ENCODE measurements at places on chromosomes 12 and 14.

- no peak for DNase-seq
These were observed 32.7 kb upstream of the SMUG1 start for GRCh38 chr12:54221402-54221984.

- no peak for DNase-seq
These were observed 1006.7 kb downstream of the DIO2 start for GRCh38 chr14:79204591-79204990.

DNA sequence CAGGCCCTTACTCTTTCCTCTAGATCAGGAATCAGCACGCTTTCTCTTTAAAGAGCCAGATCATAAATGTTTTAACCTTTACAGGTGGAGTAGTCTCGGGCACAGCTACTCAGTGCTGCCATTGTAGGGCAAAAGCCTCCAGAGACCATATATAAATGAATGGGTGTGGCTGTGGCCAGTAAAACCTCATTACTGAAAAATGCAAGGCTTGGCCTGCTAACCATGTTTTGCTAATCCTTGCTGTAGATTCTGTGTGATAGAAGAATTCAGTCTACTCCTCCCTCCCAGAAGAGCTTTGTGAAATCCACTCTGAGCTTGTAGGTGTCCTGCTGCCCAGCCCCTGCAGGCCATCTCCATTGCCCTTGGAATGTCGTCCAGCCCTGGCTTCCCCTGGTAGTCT, 58.1 kb downstream of the HSP90AA1 start:
- no peak for DNase-seq

GRCh38 chr12:79455286-79455685, 235.5 kb downstream of the PAWR start:
- DNase-seq: no peak

GRCh38 chr14:52182853-52183252, 84.6 kb upstream of the PTGDR start:
- no peak for DNase-seq

GRCh38 chr12:41769810-41770209, 374.9 kb downstream of the GXYLT1 start:
- no peak for DNase-seq

DNA sequence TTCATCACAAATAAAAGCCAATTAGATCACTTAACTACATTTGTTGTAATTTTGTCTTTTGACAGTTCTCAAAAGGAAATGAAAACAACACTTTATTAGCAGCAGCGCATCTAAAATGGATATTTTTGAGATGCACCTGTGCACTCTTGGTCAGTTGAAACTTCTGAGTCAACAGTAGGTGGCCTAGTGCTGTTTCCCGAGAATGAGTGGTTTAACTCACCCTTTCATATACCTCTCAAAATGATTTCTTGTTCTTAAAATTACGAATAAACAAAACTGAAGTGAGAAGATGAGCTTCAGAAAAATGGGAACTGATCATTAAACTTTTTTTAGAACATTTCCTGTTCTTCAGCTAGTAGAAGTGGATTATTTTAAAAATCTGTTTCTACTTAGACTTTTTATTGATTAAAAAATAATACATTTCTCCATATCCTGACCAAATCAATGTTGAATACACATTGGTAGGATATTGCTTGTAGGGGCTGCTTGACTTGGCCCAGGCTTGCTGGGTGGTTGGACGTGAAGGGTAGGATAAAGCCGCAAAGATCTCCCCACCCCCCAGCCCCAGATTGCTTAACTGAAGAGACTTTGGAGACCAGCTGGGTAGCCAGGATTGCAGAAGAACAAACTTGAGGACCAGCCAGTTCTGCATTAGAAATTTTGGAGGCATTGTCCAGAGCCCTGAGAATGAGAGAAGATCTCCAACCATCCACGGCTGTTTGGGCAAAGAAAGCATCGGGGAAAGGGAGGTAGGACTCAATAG, 22.3 kb upstream of the STK38L start:
- DNase-seq: no peak

- no peak for DNase-seq
These were observed 18.3 kb downstream of the PLEKHG7 start for GRCh38 chr12:92721130-92721529.

DNA sequence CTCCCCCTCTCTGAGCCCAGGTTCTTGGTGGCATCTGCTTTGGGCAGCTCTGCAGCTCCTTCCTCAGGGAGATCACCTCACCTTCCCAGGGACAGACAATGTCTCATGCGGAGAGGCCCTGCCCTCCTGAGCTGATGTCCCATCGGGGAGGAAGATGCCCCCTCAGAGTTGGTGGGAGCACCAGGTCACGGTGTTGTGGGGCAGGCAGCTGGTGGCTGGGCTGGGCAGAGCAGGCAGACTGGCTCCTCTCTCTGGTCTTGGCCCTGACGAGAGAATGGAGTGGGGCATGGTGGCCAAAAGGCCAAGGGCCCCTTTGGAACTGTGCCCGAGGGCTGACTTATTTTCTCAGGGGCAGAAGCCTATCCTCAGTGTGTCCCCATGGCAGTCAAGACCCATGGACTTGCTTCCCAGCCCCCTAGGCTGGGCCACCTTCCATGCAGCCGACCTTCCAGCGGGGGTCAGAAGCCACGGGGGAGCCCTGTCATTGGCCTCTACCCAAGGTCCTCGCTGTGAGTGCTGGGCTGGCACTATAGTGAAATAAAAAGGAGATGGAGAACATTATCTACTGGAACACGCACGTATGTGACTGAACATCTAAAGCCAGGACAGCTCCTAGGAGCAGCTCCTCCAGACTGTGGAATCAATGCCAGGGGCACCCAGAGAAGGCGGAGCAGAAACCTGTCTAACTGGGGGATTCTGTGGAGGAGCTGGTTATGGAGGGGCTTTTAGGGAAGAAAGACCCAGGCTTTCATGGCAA, 21.9 kb downstream of the PPP2R5C start:
- DNase-seq: no peak

GRCh38 chr14:95245334-95245733, 74.4 kb downstream of the CLMN start:
- no peak for DNase-seq

GRCh38 chr12:132419631-132420246, 70.2 kb upstream of the FBRSL1 start:
- no peak for DNase-seq

DNA sequence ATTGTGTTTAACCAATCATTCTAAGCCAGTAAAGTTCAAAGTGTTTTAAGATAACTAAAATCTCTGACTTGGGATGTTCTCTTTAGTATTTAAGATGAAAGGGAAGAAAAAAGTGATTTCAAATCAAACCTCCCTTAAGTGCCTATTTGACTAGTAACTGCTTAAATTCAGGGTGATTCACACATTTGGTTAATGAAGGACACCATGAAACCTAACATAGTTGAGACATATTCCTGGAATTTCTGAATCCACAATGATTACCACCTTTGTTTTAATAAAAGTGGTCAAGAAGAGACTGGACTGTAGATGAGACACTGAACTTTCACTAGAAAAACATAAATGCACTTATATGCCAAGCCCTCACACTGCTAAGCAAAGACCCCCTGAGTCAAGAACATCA, 138.7 kb downstream of the MED13L start:
- DNase-seq: no peak

DNA sequence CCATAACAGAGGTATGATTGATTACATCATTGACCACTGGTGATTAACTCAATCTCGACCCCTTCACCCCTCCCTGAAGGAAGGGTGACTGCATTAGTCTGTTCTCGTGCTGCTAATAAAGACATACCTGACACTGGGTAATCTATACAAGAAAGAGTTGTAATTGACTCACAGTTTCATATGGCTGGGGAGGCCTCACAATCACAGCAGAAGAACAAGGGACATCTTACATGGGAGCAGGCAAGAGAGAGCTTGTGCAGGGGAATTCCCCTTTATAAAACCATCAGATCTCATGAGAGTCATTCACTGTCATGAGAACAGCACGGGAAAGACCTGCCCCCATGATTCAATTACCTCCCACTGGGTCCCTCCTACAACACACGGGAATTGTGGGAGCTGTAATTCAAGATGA, 55.9 kb upstream of the TMCC3 start:
- DNase-seq: no peak

GRCh38 chr14:45651890-45652289, 398.9 kb upstream of the MIS18BP1 start:
- no peak for DNase-seq

GRCh38 chr12:116443821-116444589, 115.2 kb upstream of the MAP1LC3B2 start:
- DNase-seq: no peak

DNA sequence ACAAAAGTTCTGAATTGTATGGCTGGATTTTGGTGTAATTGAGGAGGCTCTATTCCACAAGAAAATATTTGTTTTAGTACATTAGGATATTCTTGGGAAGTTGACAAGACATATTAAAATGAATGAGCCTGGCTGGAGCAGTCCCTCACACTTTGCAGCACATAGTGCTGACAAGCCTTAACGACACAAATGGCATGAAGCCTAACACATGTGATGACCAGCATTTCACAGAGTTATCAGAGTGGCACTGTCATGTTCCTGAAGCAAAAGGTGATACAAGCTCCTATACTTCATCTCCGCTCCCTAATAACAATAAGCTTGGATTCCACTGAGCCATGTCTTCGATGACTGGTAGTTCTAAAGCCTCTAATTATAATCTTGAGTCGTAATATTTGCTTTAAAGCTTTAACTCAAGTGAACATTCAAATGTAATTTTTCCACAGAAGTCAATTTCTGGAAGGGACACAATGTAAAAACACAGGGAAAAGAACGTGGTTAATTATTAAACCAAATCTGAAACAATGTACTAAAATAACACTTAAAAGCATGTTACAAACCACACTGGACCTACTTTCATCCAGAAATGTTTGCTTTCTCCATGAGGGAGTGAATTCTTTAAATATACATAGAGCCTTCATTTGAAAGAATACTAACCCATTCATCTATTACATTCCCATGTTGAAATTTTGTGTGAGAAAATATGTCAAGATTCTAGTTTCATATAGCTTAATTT, 49.6 kb downstream of the GRIP1 start:
- no peak for DNase-seq

GRCh38 chr12:122076743-122077495, 1.6 kb upstream of the MLXIP start:
- DNase-seq: no peak

DNA sequence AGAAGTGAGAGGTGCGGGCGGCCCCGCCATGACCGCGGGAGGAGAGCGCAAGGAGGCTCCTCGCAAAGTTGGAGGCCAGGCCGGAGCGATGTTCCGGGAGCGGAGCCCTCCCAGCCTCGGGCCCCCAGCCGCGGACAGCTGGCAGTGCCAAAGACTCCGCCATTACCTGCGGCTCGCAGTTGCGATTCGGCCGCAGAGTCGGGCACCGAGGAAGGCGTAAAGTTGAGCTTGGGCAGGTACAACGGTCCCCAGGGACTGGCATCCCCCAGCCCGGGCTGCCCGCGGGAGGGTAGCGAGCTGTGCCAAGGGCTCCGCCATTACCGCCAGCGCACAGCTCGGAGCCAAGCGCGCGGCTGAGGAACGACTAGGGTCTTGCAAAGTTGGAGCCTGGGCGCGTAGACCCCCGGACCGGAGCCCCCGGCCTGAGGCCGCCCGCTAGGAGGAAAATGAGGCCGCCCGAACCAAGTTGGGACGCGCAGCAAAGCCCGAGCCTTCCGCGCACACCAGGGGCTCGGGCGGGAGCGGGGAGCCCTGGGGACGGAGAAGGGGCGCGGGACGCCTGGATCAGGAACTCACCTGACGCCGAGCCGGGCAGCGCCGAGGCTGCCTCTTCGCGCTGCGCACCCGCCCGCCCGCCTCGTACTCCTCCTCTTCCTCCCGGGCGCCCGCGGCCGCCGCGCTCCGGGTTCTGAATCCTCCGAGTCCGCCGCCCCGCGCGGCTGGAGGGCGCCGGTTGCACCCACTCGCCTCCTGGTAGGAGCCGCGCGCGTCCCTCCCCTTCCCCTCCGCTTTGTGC, 677 bp downstream of the NOS1 start:
- DNase-seq: no peak

- no peak for DNase-seq
These were observed 38.7 kb downstream of the FAR2 start for GRCh38 chr12:29187756-29188155.

- no peak for DNase-seq
These were observed 396.7 kb upstream of the OR4E1 start for GRCh38 chr14:22070119-22070982.

DNA sequence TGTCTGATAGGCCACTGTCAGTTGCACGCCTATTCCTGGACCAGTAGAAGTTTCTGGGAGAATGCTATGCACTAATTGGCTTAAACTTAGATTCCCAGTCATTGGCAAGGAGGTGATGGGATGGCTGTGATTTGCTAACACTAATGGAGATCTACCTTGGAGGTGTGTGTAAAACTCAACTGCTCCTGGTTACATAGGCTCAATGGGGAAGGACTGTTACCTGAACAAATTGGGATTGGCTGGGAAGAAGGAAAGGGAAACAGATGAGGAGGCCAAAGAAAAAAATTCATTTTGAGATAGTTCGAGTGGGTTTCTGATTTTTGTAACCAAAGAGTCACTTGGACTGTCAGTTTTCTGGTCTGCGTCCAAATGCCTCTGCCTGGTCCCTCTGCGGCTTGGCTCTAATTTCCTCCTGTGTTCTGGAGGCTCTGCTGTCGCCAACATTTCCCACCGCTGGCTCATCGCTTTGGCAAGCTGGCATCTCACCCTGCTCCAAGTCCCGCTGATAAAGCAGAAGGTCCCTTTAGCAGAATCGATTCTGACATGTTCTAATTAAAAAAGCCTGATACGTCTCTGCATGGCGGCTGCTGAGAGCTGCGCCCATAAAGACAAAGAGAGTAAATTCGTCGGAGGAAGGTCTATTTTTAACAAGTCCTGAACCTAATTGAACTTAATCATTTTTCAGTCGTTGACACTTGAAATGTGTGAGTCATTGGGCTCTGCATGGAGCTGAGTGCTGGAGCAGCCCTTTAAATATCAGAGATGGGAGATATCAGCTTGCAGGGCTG, 2.0 kb upstream of the CCDC63 start:
- DNase-seq: no peak

DNA sequence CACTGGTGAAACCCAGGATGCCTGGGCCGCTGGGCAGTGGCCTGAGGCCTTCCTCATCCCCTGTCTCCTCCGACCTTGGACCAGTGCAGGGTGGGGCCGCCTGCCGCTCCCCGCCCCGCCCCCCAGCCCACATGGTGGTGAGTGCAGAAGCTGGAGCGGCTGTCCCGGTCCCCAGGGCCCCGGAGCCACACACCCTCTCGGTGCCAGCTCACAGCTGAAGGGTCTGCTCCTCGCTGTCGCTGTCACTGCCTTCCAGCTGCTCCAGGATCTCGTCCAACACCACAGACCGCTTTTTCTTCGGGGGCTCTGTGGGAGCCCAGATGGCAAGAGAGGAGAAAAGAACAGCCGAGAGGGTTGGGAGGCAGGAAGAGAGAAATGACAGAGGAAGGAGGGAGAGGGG, 143.1 kb downstream of the RBM19 start:
- no peak for DNase-seq

DNA sequence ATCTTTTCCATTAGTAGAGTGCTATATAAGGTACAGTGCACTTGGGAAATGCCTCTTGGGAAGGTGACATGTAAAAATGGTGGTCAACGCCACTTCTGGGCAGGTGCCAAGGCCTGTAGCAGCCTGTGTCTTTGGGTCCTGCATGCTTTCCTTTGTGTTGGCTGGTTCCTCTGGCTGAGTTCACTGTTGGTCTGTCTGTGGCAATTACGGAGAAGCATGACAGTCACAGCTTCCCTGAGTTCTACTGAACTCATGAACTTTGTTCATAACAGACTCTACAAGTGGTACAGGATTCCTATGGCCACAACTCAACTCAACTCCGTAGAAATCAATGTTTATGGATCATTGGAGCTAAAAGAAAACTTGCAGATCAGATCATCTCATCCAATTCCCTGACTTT, 98.0 kb downstream of the CACNA1C start:
- DNase-seq: no peak

Data from stimulated activated CD4-positive, alpha-beta T cell treated with anti-CD3 and anti-CD28 coated beads, Interleukin-1b, Interleukin-23, amount 100 ng/mL, for 1 hour (primary cell).